ENCODE measurements at places on chromosomes 1 and 21. TPM values are rescaled to one million over a fixed set of nuclear protein-coding genes. Genes with fewer than 3 reads are reported as not detected.

DNA sequence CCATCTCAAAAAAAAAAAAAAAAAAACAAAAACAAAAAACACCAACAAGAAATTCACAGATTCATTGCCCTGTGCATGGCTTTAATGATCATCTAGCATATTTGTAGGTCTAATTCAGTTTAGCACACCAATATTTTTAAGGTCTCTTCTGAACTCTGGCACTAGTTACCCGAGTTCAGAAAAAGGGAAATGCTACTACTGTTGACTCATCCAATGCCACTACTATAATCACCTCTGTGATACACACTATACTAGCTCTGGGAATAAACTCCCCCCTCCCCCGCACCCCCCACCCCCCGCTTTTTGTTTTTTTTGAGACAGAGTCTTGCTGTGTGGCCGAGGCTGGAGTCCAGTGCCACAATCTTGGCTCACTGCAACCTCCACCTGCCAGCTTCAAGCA lies 55.6 kb downstream of the FBXO42 start:
- DNase-seq = no peak

Gene CD1C
- total RNA-seq = 0.43 TPM

- peak; percentile 75 for DNase-seq
These were observed 53.2 kb upstream of the TMEM51 start for GRCh38 chr1:15100121-15100879.

DNA sequence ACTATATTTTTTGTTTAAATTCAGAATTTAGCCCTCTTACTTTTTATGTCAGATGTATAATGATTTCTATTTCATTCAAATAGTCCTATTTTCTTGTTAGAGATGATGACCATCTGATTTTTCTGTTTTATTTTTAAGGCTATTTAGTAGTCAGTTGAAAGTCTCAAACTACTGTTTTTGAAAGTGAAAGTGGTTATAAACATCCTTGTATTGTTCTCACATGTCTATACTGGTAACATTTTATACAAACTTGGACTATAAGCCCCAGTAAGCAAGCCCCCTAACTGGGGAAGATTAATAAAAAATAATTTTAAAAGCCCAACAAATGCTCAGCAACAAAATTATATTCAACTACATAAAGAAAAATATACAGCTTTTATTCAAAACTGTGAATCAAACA lies 271.3 kb upstream of the RGS18 start:
- DNase-seq = no peak
